NCI-H146 (cell line): ENCODE measurements at places on chromosomes 12 and 14.

DNA sequence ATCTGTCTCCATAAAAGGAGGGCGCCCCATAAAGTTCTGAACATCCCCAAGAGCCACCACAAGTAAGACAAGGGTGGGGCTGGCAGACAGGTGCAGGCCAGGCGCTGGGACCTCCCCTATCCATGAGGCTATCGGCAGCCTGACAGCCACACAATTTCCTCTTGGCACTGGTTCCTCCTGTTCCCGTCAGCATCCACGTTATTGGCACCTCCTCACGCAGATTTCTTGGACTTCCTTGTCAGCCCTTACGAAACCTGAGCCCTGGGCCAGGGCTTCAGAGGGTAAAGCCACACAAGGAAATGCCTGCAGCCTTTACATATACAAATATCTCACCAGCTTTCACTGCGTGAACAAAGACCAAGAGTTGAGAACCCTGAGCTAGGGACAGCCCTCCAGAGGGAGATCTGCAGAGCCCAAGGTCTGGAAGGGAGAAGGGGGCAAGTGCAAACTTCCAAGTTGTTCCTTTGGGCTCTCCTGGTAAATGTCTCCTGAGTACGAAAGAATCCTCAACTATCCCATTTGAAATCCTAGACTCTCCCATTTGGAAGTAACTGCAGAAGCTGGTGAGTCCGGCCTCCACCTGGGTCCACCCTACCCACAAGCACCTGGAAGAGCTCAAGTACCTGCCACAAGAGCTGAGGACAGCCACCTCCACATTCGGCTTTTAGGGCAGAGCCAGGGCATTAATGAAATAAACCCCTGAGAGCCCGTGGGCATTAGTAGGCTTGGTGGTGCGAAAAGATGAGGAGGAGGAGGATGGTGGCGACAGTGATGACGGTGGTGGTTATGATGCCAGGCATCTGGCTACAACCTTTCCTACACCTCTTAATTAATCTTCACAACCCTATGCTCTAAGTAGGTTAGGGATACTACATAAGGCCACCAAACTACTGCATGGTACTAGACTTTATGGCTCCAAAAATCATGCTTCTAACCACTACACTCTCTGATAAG is 5.5 kb upstream of the TC2N start:
- DNase-seq: no peak

GRCh38 chr14:63076488-63076887 is 31.2 kb upstream of the KCNH5 start:
- DNase-seq: no peak

DNA sequence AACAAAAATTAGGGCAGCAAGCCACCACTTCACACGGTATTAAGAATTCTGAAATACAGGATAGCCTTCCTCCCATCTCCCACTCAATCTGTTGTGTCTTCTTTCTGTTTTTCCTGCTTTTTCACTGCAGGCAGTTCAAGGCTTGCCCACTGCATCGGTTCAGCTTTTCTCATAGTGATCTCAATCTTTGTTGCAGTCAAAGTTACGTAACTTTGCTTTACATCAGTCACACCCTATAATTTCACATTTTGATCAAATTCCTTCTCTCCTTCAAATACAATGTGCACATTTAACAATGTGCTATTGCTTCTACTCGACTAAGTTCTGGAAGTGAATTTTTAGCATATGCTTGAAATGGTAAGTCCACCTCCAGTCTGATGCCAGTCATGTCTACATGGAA is 217.6 kb downstream of the EFCAB11 start:
- no peak for DNase-seq

- DNase-seq: no peak
Measured at GRCh38 chr12:56297400-56297799, 2.7 kb downstream of the CS start.

GRCh38 chr14:70718383-70719118 is 76.8 kb downstream of the TTC9 start:
- DNase-seq: no peak

GRCh38 chr12:13313886-13314285 is 117.4 kb downstream of the EMP1 start:
- no peak for DNase-seq

GRCh38 chr14:100839681-100840111 is 13.8 kb downstream of the MEG3 start:
- DNase-seq: no peak

DNA sequence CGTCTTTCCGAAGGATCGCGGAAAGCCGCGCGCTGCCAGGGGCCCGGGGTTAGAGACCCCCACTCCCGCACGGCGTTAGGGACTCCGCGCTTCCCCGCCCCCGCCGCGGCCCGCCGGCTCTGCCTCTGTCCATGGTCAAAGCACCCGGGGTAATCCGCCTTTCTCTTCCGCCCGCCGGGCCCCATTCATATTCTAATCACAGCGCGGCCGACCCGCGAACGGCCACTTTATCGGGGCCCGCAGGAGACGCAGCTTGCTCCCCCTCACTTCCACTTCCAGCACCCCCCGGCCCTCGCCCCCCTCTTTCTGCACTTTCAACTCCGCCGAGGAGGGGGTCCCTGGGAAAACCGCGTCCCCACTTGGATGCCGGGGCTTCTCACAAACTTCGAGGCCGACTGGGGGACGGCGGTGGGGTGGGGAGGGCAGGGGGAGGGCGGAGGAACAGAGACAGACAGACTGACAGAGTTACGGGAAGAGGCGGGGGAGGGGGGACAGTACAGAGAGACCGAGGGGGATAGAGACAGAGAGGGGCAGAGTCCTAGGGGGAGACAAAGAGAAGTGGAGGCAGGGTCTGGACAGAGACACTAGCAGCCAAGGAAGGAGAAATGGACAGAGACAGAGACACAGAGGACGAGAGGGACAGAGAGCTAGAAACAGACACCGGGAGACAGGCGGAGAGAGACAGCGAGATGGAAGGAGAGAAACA is 1.1 kb upstream of the RFX4 start:
- DNase-seq: peak; percentile 59

- DNase-seq: no peak
Measured at GRCh38 chr12:47954467-47955045, 8.8 kb upstream of the TMEM106C start.
